Neural progenitor cell (in vitro differentiated cells): ENCODE measurements at places on chromosomes 3 and 15.

- no peak for DNase-seq
These were observed 4.4 kb downstream of the CLDN11 start for GRCh38 chr3:170423001-170423615.

DNA sequence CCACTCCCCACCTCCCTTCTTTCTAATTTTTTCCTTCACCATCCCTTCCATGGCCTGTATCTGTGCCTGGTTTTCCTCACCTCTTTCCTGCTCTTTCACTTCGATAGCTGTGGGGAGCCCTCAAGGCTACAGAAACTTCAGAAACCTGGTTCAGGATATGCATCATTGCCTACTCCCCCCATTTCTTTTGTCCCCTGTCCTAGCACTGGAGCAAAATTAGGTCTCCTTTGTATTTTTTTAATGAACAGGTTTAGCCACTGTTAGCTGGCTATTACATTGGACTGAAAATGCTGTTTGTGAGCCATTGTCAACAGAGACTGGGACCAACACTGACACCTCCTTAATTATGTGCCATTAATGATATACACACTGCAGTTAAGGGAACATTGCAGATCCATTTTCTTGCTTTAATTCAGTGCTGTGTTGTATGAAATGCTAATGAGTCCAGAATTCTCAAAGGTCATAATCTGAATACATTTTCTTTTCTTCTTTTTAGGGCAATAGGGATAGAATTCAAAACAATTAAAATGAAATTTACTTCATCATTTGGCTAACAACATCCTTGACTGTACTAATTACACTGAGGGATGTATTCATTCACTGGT is 138.6 kb downstream of the PDCD6IP start:
- no peak for DNase-seq

- no peak for DNase-seq
These were observed 140.3 kb upstream of the SEMA6D start for GRCh38 chr15:47577000-47577399.

DNA sequence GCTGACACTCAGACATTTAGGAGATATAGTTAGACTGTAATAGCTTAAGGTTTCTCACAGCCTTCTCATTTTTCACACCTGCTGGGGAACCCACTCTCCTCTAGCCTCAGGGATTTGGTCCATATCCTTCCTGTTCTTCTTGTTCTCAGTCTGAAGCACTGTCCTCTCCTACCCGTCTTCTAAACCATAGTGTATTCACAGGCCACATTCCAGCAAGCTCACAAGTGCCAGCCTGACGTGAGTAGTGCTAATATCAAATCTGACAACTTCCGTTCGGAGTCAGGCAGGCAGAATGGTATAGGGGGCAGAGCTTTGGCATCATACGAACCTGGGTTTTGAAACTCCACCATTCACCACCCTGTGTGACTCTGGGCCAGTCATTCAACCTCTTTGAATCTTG is 6.9 kb upstream of the CA12 start:
- no peak for DNase-seq

DNA sequence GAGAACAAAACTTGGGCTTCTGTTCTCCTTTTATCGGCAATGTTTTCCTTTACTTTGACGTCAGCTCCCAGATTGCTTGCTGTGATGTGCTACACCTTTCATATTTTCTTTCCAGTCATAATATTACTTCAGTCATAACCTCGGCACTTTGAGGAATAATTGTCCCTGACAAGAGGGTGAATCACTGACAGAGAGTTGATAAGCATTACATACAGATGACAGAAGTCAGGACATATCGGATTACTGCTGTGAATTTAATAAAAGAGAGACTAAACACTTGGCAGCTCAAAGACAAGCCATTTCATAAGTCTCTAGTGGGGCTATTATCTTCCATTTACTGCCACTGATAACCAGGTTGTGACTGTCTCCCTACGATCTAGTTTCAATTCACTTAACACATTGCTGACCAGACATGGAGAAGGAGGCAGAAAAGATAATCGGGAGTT is 362.1 kb upstream of the ARRDC4 start:
- no peak for DNase-seq

DNA sequence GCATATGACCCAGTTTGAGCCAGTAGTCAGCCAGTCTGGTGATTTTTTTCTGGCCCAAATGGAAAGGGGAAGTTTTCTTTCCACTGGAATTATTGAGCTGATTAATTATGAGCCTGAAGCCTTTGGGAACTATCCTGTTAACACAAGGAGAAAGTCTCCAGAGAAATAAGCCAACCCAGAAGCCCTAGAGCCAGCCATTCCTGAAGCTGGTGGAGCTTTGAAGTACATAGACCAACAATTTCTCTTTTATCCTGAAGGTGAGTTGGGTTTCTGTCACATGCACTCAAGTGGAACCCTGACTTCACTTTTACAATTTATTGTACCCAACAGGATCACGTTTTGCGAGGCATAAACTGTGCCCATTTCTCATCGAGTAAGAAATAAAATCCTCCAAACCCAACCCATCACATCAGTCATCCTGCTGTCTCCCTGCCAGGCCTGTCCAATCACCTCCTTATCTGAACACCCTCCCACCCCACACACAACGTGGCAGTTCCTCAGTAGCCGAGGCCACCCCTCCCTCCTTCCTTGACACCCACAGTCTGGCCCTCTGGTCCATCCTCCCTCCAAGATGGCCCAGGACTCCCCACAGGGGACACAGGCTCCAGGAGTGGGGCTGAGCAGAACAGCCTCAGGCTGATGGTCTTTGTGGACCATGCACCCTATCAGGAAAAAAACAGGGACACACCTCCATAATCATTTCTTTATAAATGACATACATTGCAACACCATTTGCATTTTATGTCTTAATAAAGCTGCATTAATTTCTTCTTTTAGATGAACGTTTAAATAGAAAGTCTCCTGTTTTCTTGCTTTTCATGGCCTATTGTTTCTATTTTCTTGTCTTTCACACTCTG is 55.7 kb upstream of the GATA2 start:
- no peak for DNase-seq

- no peak for DNase-seq
These were observed 90.8 kb downstream of the MCTP2 start for GRCh38 chr15:94322141-94322540.
